ENCODE measurements at places on chromosomes 1 and 21. TPM values are rescaled to one million over a fixed set of nuclear protein-coding genes. Genes with fewer than 3 reads are reported as not detected.

The PSRC1 gene
- total RNA-seq = 9.7 TPM

The PRRX1 gene
- total RNA-seq = not detected

DNA sequence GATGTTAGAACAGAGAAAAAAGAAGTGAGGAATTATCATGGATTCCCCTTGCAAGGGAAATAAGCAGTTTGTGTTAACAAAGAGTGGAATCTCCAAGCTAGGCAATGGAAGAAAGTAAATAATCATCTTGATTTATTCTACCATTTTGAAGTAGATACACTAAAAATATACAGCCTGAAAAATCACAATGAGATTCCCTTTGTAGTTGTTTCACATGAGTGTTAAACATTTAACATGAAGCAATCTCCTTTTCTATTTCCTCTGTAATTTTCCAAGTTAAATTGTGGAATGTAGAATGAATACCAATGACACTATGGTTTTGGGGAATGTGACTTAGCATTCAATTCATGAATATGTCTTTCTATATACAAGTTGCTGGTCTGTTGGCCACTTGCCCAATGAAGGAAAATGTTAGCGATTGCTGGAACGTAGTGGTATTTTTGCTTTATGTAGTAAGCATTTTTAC, 5.7 kb downstream of the TGFB2 start:
- DNase-seq = no peak

- no peak for DNase-seq
Measured at GRCh38 chr1:155038602-155039307, 5.1 kb downstream of the DCST1 start.

GRCh38 chr1:211748810-211749209, 73.4 kb upstream of the NEK2 start:
- no peak for DNase-seq

DNA sequence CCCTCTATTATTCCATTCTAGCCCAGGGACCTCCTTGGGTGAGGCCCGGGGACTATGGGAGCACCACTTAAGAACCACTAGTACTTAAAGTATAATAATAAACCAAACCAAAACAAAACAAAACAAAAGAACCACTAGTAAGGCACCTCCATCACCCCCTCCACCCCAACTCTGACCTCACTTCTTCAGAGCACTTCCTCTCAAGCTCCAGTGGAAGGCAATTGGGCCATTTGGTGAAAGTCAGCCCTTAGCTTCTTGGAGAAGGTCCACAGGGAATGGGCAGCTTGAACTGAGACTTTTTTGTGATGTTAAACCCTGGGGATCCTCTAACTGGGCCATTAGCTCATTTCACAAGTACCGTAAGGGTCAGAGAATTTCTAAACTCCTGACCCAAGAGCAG, 237.3 kb downstream of the RHOU start:
- no peak for DNase-seq

DNA sequence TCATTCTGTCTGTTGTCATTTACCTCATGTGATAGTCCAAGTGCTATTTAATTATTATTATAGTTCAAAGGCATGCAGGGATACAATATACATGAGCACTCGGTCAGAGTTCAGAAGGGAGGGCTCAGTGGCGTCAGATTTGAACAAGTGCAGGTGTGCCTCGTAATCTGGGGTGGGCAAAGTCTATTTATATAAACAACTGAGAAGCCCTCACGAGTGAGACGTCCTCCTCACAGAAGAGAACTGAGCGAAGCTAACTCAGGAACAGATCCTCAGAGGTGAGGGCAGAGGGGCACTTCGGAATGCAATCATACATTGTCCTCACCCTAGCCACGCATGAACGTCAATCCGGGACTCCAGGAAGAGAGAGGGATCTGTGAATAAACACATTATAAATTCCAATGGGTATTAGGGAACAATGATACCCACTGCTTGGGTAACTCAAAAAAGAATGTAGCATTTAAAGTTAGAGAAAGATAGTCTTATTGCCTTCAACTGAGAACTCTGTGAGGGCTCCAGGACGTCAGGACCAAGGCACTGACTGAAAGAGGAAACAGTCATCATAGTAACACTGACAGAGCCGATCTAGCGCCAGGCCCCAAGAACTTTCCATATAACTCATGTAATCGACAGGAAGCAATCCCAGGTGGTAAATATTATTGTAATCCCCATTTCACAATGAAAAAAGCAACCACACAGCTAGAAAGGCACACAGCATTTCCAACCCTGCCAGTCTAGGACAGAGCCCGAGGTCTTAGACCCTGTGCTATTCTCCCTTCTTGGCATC, 127.1 kb upstream of the B3GALT2 start:
- no peak for DNase-seq

GRCh38 chr21:31305888-31306287, 38.2 kb downstream of the TIAM1 start:
- no peak for DNase-seq

Measured in endothelial cell (in vitro differentiated cells).